ENCODE measurements at places on chromosomes 11 and 22.
A peak's percentile ranks its signal among the peaks of the same experiment; 100 is the strongest.

DNA sequence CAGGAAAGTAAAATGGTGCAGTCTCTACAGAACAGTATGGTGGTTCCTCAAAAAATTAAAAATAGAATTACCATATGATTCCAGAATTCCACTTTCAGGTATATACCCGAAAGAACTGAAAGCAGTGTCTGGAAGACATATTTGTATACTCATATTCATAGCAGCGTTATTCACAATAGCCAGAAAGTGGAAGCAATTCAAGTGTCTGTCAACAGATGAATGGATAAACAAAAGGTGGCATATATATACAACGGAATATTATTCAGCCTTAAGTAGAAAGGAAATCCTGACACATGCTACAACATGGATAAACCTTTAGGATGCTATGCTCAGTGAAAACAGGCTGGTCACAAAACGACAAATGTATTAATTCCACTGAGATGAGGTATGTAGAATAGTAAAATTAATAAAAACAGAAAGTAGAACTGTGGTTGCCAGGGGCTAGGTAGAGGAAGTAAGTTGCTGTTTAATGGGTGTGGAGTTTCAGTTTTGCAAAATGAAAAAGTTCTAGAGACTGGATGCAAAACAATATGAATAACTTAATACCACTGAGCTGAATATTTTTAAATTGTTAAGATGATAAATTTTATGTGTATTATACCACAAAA lies 14.5 kb downstream of the SAA1 start:
- no peak for DNase-seq

DNA sequence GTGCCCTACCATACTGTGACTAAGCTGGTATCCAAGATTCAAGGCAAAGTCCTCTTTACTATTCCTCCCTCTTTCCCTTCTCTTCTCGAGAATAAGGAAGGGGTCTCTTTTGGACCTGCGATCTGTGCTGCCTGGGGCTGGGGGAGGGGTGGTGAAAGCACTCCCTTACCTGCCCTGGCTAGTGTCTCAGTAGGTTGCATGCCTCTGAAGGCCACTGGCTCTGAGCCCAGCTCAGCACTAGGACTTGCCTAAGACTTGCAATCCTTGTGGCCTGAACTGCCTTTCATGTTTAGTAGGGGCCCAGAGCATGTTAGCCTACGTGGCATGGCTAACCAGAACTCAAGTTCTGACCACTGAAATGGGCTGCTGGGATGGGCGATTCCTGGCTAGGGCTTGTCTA lies 13.0 kb upstream of the REXO2 start:
- DNase-seq, result no peak

DNA sequence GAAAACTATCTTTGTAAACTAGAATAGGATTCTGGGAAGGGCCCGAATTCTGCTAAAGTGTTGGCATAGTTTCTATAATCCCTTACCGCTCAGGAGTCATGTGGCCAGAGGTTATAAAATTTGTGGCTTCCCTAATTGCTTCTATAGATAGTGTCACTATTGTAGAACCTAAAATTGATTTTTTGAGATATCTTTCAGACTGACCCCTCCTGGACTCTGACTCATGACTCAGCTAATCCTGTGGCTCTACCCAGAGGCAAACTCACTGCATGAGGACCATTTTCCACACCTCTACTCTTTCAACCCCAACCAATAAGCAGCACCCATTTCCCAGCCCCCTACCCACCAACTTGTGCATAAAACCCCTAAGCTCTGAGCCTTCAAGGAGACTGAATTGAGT lies 61.8 kb upstream of the PRSS23 start:
- DNase-seq, result no peak

- no peak for DNase-seq
Measured at GRCh38 chr11:130909650-130910049, 6.6 kb downstream of the SNX19 start.

DNA sequence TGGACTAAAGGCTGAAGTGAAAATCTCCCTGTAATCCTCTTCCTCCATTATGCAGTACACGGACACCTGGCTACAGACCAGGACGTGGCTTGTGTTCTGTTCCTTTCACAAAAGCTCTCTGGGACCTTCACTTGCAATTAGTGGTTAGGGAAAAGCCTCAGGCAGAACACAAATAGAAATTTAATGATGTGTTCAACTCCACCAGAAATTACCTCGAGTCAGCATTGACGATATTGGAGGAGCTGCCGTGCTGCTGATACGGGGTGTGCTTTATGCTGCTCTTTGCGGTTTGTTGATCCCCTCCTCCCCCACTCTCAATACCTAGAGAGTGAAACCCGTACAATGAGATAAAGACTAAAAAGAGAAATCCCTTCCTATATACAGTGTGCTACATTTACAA lies 48.9 kb downstream of the POLD3 start:
- DNase-seq, result peak; percentile 55

GRCh38 chr11:70522593-70523311 lies 124.4 kb downstream of the CTTN start:
- DNase-seq, result no peak

DNA sequence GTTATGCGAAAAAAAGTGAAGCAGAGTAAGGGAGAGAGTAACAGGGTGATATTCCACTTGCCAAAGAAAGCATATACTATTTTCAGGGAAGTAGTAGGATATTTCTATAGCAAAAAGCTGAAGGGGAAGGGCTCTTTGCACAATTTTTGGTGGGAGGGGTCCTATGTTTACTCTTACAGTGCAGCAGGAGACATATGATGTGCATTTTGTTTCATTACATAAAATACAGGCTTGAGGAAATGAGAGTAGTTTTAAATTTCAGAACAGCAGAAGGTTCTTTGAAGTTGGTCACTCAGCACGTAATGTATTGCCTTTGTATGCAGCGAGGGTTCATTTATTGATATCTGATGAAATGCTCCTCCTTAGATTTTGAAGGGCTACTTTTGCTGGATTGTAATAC lies 3.1 kb upstream of the PIK3IP1 start:
- no peak for DNase-seq

- no peak for DNase-seq
Measured at GRCh38 chr22:48705917-48706605, 1121.6 kb downstream of the BRD1 start.

DNA sequence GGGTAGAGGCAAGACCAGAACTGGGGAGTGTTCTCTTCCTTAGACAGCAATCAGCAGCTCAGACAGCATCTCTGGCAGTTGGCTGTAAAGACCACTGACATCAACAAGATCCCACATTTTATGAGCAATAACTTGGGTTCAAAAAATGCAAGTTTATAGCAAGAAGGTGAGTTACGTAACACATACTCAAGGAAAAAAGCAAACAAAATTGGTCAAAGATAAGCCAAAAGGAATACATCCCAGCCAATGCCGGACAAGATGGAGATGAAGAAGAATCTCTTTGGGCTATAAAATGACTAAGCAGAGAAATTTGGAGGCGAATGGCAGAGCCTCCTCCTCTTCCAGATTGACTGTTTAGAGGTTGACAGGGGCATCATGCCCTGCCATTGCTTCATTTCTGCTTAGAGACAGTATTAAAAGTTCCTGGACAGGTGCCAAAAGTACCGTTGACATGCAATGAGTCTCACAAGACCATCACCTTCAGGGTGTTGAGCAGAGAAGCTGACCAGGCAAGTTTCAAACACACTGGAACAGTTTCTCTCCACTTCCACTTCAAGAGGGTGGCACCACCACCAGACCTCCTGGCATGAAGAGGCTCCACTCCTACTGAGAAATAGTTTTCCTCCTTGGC lies 55.9 kb downstream of the ENDOD1 start:
- no peak for DNase-seq

- DNase-seq, result no peak
Measured at GRCh38 chr11:36929401-36929800, 331.4 kb upstream of the RAG2 start.

DNA sequence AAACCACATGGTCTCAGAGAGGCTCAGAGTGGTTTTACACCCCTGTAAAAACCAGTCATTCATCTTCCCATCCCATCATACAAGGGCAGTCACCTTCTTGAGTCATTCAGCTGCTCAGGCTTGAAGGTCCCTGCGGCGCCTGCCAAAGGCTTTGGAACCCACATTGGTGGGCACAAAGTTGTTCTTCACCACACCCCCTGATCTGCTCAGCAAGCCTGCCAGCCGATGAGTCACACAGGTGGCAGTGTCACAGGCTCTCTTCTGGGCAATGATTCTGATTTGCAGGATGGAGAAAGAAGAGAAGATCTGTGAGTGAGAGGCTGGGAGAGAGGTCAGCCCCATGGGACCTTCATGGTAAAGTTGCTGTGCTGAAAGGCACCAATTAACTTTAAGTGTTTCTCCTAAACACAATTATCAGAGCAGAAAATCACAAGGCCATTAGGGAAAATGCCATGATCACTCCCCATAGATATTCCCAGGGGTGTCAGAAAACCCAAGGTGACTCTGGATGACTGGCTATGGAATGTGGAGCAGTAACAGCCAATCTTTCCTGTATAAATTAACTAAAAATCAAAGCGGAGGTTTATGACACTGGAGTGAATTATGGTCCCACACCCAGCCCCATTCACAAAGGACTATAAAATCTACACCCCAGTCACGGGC lies 4.4 kb downstream of the CALCA start:
- no peak for DNase-seq

GRCh38 chr11:17298302-17298701 lies 21.8 kb downstream of the NUCB2 start:
- DNase-seq, result no peak

- DNase-seq, result no peak
Measured at GRCh38 chr11:16862726-16863125, 124.3 kb downstream of the C11orf58 start.

DNA sequence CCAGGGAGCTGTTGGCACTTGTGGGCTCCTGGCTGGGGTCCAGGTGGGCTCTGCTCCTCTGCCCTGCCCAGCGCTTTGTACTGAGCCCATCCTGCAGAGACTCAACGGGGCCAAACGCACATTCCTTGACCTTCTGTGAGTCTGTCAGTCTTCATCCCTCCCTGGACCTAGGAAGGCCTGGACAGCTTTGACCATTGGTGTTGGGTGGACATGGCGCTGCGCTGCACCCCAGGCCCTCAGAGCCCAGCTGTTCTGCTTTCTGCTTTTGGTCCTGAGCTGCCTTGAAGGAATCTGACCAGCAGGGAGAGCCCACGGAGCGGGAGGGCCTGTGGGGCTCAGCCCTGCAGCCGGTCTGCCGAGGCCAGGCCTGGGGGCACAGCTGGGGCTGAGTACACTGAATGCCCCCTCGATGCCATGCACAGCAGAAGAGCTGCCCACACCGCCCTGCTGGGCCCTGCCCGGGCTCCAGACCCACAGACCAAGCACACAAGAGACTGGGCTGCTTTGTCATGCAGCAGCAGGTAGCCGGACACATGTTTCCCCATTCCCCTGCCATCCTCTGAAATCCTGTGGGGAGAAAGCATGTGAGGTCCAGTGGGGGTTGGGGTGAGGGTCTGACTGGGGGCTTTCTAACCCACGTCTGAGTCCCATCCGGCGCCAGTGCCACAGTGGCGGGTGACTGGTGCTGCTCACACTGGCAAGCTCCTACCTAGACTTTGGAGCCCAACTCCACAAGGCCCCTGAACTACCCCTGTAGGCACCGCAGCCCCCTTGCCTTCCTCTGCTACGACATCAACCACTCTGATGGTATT lies 24.1 kb upstream of the CCDC188 start:
- DNase-seq, result no peak

- no peak for DNase-seq
Measured at GRCh38 chr11:68289456-68289855, 17.7 kb upstream of the C11orf24 start.

DNA sequence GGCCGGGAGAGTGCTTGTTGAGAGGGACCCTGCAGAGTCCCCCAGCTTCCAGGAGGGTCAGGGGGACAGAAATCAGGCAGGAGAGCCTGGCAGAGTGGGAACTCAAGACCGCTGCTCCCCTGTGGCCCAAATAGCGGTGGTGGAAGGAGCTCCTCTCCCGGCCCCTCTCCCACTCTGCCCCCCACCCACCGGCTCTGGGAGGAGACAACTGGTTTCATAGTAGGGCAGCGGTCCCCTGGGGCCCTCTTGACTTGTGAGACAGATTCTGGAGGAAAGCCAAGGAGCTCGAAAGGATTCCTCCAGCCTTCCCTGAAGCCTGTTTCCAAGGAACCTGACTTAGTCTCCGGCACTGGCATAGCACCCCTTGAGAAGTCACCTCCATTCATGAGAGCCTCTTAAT lies 10.1 kb downstream of the PKNOX2 start:
- DNase-seq, result no peak

DNA sequence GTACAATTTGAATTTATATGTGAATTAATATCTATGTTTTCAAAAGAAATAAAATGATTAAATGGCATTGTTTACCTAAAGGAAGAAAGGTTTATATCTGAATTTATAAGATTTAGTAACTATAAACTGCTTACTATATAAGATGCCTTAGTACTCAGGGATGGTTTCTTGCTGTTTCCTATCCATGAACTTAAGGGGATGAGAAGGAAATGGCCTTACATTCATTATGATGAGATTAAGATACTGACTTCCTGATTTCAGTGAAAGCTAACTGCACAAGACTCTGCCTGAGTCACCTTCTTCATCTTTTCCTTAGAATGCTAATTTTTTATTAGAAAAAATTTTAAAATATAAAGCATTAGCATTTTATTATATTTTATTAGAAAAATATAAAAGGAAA lies 606.3 kb upstream of the ARHGAP42 start:
- no peak for DNase-seq

DNA sequence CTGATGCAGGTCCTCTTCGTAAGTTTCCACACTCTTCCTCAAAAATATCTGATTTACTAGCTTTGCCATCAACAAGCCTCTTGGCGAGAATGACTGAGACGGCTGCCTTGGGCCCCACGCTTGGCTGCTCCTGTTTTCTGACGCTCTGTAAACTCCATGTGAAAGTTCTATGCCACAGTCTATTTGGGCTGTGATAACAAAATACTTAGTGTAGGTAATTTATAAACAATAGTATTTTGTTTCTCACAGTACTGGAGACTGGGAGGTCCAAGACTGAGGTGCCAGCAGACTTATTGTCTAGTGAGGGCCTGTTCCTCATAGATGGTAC lies 123.2 kb upstream of the SORL1-AS1 start:
- DNase-seq, result no peak

GRCh38 chr11:78699609-78700135 lies 125.0 kb upstream of the NARS2 start:
- DNase-seq, result no peak

GRCh38 chr11:1630271-1630670 lies 696 bp downstream of the KRTAP5-5 start:
- DNase-seq, result no peak

GRCh38 chr22:45598596-45599217 lies 72.9 kb upstream of the ATXN10 start:
- no peak for DNase-seq

DNA sequence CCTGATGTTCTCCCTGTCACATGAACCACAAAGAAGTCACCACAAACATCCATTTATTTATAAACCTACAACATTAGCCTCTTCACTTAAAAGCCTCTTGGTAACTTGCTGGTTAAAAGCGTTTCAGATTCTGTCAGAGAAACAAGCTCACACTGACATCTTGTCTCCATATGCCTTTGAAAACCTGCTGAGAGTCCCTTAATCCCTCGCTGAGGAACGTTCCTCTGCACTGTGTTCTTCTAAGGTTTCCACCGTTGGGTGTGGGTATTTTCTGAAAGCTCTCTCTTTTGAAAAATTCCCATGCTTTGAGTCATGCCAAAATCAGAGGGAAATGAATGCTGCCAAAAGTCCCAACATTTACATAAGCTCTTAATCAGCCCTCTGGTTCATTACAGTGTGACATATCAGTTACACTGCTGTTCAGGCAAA lies 149.8 kb downstream of the CCDC34 start:
- peak; percentile 93 for DNase-seq

Measured in HAP-1 (cell line).